Muscle of back (tissue), 13 donors: ENCODE measurements at places on chromosomes 12 and 14. TPM values are rescaled to one million over a fixed set of nuclear protein-coding genes. Genes with fewer than 3 reads are reported as not detected.

ANKRD33 gene
- not detected for polyA plus RNA-seq

IL26 gene
- polyA plus RNA-seq, result not detected

AMN gene
- polyA plus RNA-seq, result 0.73 TPM

RBP5 gene
- polyA plus RNA-seq, result 3.3 TPM

MYO1A gene
- not detected for polyA plus RNA-seq

APOF gene
- not detected for polyA plus RNA-seq

C12orf54 gene
- polyA plus RNA-seq, result not detected

- no peak for DNase-seq
These were observed 1.1 kb upstream of the HOMEZ start for GRCh38 chr14:23286902-23287479.

- DNase-seq, result no peak
These were observed 126.3 kb upstream of the FBXO33 start for GRCh38 chr14:39558525-39558924.

GRCh38 chr14:95516554-95517181 lies at the start of gene SYNE3:
Gene SYNE3 (minus strand): TSS chr14:95516650. CDS start chr14:95475821, 40,829 bp downstream.
- no peak for DNase-seq

- no peak for DNase-seq
These were observed 122.4 kb upstream of the PTPRQ start for GRCh38 chr12:80321653-80322052.

GRCh38 chr12:70469221-70469820 lies 103.2 kb downstream of the KCNMB4 start:
- no peak for DNase-seq

DNA sequence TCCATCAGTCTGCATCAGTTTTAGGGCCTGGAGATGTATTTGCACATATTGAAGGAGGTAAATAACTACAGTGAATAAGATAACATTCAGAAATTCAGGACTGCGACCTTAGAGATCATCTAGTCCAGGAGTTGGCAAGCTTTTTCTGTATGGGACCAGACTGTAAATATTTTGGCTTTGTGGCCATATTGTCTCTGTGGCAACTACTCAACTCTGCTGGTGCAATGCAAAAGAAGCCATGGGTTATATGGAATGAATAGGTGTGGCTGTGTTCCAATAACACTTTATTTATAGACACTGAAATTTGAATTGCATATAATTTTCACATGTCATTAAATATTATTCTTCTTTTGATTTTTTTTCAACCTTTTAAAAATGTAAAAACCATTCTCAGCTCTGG lies 156.6 kb downstream of the METTL25 start:
- DNase-seq, result no peak

DNA sequence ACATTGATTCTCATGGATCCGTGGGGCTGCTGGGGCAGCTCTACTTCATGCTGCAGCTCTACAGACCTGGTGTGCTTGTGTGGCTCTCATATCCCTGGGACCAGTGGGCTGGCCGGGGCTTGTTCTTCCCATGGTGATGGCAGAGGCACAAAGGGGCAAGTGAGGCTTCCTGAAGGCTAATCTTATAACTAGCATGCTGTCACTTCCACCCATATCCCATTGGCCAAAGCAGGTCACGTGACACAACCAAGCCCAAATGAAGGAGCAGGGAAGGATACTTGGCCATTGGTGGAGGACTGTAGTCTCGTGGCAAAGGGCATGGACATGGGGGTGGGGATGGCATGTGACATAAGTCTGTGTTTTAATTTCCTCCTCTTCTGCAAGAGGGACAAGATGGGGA lies 9.9 kb downstream of the PLBD2 start:
- DNase-seq, result no peak

- no peak for DNase-seq
These were observed 122.9 kb downstream of the TMTC1 start for GRCh38 chr12:29660847-29661246.

DNA sequence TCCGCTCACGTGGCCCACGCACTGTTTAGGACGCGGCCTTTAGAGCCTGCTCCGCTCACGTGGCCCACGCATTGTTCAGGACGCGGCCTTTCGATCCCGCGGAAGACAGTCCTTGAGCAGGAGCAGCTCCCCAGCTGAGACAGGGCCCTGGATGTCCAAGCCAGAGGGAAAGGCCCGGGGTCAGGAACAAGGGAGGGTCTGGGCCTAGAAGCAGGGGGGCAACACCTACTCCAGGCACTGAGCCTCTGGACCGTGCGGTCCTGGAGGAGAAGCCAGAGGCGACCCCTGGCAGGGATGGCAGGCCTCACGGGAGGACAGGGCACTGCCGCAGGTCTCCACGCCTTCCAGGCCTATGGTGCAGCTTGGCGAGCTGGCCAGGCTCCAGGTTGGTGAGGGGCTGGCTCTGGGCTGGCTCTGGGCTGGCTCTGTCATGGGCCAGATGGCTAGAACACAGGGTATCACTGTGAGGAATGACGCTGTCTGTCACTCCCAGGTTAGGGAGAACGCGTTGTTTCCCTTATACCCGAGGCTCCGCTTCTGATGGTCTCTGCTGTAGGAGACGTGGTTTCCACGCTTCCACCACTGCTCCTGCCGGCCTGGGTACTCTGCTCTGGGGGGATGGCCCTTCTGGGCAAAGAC lies 341.7 kb downstream of the TMEM121 start:
- DNase-seq, result no peak

DNA sequence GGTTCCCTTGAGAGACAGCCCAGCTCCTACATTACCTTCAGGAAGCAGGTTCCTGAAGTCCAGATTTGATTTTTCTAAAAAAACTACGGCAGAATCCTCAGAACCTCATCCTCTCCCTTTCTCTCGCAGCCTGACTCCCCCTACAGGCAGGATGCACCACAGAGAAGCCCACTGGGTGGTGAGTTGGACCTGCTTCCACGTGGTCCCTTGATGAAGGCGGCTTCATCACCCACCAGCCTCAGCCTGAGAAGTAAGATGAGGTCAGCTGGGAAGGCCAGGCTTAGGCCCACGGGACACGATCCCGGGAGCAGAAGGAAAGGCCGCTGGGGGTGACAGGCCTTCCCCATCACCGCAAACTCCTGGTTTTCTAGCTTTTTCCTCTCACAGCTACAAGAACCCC lies 83.0 kb downstream of the ACTN1 start:
- DNase-seq, result no peak

DNA sequence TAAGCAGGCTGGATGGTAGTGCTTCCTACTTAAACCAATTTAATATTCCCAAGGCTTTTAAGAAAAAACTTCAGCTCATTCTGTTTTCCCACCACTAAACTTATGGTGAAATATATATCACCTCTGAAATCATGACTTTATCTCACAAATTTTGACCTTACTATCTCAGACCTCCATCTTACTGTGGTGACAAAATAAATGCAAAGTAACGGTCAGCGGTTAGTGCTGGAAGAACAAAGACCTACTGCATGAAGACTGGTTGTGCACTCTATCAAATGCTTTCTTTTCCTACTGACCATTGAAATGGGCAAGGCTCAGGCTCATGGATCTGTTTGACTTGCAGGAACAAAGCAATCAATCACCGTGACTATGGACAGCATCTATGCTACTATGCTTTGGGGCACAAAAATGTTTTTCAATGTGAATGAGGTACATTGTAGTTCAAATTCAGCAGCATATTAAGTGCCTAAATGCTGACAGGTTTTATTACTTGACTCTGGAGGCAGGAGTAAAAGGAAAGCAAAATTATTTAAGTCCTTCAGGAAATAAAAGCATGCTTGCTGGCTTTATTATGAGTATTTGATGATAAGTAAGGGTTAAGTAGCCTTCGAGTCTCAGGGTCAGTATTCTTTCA lies 43.1 kb upstream of the GTF2A1 start:
- no peak for DNase-seq

DNA sequence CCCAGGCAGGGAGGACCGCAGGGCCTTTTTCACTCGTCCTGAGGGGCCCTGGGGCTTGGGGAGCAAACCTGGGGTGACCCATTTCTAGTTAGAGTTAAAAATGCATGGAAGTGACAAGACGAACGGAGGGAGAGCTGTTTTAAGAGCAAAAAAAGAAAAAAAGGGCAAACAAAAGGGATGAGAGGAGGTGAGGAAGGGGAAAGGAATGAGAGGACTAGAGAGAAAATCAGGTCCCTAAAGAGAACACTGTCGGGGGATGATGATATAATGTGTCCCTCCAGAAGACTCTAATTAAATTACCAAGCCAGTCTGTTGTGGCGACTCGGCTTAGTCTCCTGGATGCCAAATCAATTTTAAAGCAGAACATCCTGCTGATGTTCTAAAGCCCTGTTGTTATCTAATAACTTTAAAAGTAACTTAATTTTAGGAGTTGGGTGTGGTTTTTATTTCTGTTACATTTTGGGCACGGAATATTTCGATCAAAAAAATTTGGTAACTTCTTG lies 1.1 kb downstream of the ANO6 start:
- no peak for DNase-seq

DNA sequence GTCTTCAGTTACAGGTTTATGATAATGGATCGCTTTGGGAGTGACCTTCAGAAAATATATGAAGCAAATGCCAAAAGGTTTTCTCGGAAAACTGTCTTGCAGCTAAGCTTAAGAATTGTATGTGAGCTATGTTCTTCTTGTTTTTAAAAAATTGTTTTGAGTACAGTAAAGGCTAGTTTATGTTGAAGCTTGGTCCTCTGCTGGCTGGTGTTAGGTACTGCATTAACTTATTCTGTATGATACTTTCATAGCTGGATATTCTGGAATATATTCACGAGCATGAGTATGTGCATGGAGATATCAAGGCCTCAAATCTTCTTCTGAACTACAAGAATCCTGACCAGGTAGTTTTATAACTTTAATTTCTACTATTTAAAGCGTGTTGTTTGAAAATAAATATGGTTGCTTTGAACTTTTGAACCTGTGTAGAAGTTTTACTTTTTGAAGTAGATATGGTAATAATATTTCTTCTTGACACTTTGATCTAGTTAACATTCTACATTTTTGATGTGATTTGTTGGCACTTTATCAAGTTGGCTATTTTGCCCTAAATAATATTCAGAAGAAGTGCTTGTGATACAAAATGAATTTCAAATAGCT lies 55.7 kb downstream of the VRK1 start:
- peak; percentile 3 for DNase-seq

DNA sequence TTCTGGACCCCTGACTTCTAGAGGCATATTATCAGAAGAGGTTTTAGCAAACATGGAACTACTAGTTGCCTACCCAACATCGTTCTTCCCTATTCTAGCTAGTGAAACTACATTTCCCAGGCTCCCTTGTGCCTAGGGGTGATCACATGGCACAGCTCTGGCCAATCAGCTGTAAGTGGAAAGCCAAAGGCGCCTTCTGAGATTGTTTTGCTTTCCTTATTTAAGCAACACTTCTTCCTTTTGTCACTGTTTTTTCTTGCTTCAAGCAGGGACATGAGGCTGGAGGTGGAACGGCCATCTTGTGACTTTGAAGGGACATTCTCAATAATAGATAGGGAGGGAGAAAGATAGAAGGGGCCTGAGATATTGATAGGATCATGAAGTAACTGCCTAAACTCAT lies 136.7 kb downstream of the ZNF664 start:
- no peak for DNase-seq

- no peak for DNase-seq
These were observed 380.1 kb downstream of the ZFP36L1 start for GRCh38 chr14:68412505-68413465.

- DNase-seq, result peak; percentile 83
These were observed 33.0 kb downstream of the HIGD1C start for GRCh38 chr12:50985322-50985721.

DNA sequence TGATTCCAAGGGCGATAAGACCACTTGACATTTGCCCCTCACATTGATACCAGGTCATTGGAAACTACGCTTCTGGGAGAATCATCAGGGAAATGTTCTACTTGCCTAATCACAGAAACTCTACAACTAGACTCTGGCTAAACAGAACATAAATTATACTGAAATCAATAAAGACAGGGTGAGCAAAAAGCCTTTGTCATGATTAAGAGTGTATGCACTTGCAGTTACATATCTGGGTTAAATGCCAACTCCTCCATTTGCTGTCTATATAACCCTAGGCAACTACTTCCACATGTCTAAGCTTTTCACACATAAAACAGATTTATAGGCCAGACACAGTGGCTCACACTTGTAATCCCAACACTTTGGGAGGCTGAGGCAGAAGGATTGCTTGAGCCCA lies 125.7 kb downstream of the PHLDA1 start:
- DNase-seq, result no peak

GRCh38 chr12:131734336-131735152 lies 23.7 kb downstream of the SFSWAP start:
- no peak for DNase-seq

DNA sequence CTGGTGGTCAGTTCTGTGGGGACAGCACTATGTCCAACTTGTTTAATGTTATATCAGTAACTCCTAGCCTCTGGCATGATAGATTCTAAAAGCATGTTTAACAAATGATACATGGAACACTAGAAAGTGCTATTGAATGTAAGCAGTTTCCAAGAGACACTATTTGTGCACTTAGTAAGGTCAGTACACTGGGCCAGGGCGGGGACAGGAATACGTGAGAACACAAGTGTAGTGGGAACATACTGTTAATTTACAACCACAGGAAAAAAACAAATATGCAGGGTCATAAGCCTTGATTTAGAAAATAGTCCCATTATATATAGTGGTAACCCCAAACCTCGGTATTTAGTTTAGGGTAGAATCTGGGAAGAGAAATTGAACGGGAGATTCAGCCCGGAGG lies 88.9 kb upstream of the SLC38A2 start:
- no peak for DNase-seq

DNA sequence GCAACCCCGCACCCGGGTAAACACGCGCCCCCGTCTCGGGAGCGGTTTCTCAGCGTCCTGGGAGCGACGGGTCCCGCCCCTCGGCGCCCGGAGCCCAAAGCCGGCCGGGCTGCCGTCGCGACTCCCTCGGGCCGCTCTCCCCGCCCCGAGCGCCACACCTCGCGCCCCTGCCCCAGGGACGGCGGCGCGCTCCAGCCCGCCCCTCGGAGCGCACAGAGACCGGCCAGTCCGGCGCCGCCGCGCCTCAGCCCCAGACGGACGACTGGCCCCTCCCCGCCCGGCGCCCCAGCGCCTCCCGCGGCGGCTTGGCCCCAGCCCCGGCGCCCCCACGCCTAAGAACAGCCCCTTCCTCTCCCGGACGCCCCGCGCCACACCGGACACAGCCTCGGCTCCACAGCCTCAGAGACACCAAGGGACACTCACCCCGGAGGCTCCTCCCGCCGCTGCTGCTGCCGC lies 411 bp downstream of the BTBD7 start:
- peak; percentile 34 for DNase-seq

DNA sequence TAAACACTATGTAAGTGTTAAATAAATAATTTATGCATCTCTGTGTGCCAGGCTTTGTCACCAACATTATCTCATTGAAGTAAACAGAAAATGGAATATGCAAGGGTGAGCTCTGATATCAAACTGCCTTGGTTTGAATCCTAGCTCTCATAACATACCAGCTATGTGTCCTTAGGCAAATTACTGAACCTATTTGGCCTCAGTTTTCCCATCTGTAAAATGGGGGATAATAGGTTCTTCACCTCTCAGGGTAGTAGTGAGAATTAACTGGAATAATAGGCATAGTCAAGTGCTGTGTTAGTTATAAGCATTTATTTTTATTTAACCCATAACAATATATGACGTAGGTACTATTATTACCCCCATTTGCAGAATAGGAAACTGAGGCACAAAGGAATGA lies 190.8 kb upstream of the SRRM4 start:
- DNase-seq, result no peak
